Right renal cortex interstitium (tissue), 3 donors: ENCODE measurements at places on chromosomes 6 and 20. TPM values are rescaled to one million over a fixed set of nuclear protein-coding genes. Genes with fewer than 3 reads are reported as not detected.

- DNase-seq = no peak
These were observed 204.8 kb downstream of the DTNBP1 start for GRCh38 chr6:15458021-15458459.

TULP1 gene
- polyA plus RNA-seq = 1.7 TPM

DNA sequence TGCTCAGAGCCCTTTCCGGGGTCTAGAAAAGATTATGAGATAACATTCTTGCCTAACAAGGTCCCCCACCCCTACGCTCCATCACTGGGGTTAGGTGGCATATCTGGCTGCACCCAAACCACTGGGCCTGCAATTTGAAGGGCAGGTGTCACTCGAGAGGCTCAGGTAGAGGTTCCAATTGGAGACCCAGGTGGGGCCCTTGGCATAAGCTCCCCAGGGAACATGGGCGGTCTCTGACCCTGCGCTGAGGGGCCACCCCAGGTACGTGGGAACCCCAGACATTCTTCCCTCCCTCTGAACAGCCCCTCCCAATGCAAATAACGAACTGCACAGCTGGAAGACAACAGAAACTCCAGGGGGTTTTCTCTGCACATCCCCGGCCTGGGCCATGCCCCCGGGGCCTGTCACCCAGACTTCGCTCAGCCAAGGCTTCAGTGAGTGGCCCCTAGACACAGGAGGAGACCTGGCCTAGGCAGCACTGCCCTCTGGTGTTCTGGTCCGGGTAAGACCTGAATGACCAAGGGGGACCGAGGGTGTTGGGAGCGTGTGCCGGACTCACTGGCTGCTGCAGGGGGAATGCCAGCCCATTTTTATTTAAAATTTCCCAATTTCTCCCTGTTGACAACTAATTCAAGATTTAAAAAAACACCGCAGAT lies 47.5 kb downstream of the DSTN start:
- no peak for DNase-seq

TRDN gene
- polyA plus RNA-seq = 6.8 TPM
